ENCODE measurements at places on chromosomes 12 and 14. TPM values are rescaled to one million over a fixed set of nuclear protein-coding genes. Genes with fewer than 3 reads are reported as not detected.

- DNase-seq = no peak
Observed at GRCh38 chr12:3145033-3145432, 67.9 kb downstream of the TSPAN9 start.

DNA sequence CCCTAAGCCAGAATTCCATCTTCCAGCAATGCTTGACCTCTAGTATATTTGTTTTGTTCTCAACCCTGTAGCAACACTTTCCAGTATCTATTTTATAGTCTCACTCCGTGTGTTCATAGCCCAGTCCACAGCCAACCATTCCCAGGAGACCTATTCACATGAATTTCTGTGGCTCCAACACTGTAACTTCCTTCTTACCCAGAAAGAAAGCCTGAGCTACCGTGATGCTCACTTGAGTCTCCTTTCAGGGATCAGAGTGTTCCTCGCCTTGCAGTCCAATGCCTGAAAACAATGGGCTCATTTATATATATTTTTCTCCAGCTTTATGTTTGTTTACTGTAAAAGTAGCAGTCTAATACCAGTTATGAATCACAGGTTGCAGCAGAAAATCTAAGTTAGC, 645.0 kb upstream of the NOVA1 start:
- DNase-seq = no peak

DNA sequence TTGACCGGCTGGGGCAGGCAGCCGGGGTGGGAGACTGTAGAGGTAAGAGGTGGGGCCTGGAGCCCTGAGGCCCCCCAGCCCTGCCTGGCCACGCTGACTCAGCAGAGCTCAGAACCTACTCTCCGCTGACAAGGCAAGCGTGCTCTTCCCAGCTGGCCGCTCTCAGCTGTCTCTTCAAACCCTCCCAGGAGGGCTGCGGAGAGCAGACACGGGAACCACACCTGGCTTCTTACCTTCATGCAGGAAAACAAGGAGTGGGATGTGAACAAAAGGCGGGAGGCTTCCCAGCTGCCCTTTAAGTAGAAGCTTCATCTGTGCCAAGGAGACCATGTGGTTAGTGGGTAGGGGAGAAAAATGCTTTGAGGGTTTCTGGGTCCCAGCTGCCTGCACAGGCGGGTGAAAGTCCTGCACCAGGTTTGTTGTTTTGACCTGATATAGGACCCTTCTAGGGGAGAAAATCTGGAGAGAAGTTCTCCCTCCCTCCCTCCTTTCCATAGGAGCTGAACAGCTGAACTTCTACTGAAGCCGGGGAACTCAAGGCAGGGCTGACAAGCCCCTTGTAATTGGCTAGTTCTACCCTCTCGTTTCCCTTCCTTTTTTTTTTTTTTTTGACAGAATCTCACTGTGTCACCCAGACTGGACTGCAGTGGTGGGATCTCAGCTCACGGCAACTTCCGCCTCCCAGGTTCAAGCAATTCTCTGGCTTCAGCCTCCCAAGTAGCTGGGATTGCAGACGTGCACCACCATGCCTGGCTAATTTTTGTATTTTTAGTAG, 12.8 kb upstream of the TESC start:
- DNase-seq = no peak

PSMC1 gene
- polyA plus RNA-seq = 143 TPM

LRRC9 gene
- polyA plus RNA-seq = 0.90 TPM
